ENCODE measurements at places on chromosomes 16 and 17.

DNA sequence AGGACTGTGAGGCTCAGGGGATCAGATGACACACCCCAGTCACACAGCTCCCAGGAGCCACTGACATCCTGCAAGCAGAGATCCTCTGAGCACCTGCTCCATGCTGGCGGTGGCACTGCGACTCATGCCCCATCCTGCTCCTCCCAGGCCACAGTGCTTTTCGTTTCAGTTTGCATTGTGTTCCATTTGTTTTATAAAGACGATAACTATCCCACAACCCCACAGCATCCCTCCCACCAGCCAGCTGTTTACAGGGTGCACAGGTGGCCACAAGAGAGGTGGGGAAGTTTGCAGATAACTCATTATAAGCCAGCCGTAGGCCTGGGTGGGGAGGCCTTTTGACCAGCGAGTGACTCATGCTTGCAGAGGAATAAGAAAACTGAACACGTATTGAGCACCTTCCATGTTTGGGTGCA is 28.2 kb downstream of the BCO1 start:
- DNase-seq, result no peak

GRCh38 chr16:69660166-69660565 is 66.2 kb downstream of the NQO1 start:
- no peak for DNase-seq

GRCh38 chr17:43890240-43890639 is 17.1 kb downstream of the MPP2 start:
- no peak for DNase-seq

GRCh38 chr16:66811043-66811442 is 9.7 kb upstream of the TERB1 start:
- DNase-seq, result no peak
